ENCODE measurements at places on chromosomes 4 and X. TPM values are rescaled to one million over a fixed set of nuclear protein-coding genes. Genes with fewer than 3 reads are reported as not detected.

GRCh38 chr4:147533331-147533730, 52.4 kb downstream of the EDNRA start:
- DNase-seq: no peak
- no peak overlapping the region for H3K4me3 ChIP-seq
- no peaks in the 10 kb centered on the region for H3K36me3 ChIP-seq
- H3K27me3 ChIP-seq: no peaks in the 10 kb centered on the region
- H3K4me1 ChIP-seq: no peaks in the 10 kb centered on the region

GRCh38 chrX:136034668-136035067, 49.4 kb downstream of the SLC9A6 start:
- no peak for DNase-seq
- peaks cover 8% of the 10 kb centered on the region for H3K4me1 ChIP-seq
- H3K27ac ChIP-seq: peak overlapping the region; percentile 84
- no peak overlapping the region for H3K4me3 ChIP-seq

DNA sequence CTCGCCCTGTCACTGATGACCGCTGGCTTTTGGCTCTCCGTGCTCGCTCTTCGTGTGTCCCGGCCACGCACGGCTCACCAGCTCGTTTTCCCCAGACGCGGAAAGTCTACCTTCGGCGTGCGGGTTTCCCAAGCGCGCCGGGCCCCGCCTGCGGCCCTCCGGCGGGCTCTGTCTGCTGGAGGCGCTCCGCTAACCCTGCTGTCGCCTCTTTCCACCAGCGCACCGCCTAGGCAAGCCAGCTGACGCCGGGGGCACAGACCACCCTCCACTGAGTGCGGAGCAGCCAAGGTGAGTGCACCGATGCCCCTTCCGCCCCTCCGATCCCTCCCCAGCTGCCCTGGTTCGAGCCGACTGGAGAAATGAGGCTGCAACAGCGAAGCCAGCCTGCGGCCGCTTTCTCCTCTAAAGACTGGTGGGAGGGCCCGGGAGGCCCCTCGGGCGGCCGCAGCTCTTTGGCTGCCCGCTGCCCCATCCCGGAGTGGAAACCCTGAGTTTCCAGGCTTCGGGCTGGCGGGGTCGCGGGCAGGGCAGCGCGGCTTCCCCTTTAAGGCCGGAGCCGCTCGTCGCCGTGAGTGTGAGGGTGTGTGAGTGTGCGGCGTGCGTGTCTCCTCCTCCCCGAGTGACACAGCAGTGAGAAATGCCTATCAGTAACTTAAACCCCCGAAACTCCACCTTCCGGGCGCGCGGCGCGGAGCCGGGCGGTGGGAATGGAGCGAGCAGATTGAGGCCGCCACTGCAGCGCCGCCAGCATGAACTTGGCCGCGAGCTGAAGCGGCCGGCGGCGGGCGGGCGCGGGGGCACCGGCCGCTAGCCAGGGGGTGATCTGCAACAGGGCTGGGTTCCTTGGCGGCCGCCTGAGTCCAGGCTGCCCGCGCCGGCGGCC, at the start of gene MAMLD1:
MAMLD1 (plus strand) TSS at position 719 of the 883 bp plus-strand sequence. CDS start 82,200 bp downstream, outside the sequence.
- H3K27ac ChIP-seq: peak within 1 kb of the TSS; percentile 86
- H3K27me3 ChIP-seq: peaks cover 34% of the 10 kb centered on the region
- peak within 1 kb of the TSS; percentile 44 for H3K4me3 ChIP-seq
- no peaks in the 10 kb centered on the region for H3K36me3 ChIP-seq
- peaks cover 28% of the 10 kb centered on the region for H3K4me1 ChIP-seq

DNA sequence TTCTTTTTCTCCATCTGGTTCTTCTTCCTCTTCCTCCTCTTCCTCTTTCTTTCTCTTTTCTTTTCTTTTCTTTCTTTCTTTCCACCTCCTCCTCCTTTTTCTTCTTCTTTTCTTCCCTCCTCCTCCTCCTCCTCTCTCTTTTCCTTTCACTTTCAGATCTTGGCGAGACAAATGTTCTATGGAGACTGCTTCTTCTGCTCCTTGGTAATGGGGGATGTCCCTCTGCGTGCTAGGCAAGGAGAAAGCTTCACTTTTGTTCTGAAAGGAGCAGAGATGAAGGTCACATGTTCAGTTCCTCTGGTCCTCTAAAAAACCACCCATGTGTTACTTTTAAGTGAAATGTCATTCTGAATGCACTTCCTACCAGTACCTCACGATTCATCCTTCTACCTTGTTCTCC, 33.2 kb downstream of the NBDY start:
- H3K4me1 ChIP-seq: peaks cover 9% of the 10 kb centered on the region
- DNase-seq: no peak
- H3K27ac ChIP-seq: no peak overlapping the region
- no peaks in the 10 kb centered on the region for H3K36me3 ChIP-seq
- H3K27me3 ChIP-seq: no peaks in the 10 kb centered on the region
- no peak overlapping the region for H3K4me3 ChIP-seq

BRS3 gene
- not detected for total RNA-seq

FDCSP gene
- not detected for total RNA-seq

DNA sequence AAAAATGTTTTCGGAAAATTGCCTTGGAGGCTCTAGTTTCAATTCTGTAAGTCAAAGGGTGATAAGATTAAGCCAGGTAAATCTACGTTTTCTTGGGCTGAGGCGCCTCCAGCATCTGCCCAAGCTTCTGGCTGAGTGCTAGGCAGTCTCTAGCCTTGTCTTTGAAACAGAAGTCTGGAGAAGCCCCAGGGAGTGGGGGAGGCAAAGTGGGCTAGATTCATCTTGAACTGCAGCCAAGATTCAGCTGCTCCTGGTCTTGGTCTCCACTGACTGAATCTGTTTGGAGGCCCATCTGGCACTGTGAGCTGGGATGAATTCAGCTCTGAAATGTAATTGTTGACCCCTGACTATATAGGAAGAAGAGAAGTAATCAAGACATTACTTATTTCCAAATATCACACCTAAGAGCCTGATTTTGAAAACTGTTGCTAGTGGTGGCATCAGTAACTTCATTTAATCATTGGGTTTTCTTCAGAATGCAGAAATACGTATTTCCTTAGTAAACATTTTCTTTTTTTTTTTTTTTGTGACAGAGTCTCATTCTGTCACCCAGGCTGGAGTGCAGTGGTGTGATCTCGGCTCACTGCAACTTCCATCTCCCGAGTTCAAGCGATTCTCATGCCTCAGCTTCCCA, 187.3 kb upstream of the LEF1 start:
- no peaks in the 10 kb centered on the region for H3K36me3 ChIP-seq
- H3K27me3 ChIP-seq: no peaks in the 10 kb centered on the region
- H3K4me1 ChIP-seq: no peaks in the 10 kb centered on the region
- no peak overlapping the region for H3K27ac ChIP-seq

DNA sequence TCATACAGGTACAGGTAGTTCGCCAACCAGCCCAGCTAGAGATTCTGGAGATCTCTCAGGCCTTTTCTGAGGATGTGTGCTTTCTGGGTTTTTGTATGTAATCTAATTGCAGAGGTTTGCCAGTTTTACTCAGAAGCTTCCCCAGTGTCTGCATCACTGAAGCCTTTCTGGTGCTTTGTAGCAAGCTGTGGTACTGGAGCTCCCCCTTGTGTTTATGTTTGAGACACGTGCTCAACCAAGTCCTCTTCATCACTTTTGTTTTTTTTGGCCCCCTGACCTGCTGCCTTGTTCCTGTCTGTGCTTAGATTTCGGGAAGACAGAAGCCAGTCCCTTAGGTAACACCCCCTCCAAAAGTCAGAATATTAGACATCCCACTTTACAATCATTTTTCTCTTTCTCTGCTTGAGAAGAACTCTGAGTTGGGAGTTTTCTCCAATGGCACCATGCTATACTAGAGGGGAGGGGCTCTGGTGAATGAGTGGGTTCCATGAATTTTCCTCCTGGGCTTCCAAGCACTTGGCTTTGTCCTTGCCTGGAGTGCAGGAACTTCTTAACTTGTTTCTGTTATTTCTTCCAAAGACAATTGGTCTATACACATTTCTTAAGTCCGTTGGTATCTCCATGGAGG, 128.4 kb upstream of the TBC1D9 start:
- no peak overlapping the region for H3K27ac ChIP-seq
- H3K27me3 ChIP-seq: no peaks in the 10 kb centered on the region
- DNase-seq: peak; percentile 43
- no peaks in the 10 kb centered on the region for H3K36me3 ChIP-seq

- DNase-seq: peak; percentile 64
- H3K4me1 ChIP-seq: no peaks in the 10 kb centered on the region
- H3K36me3 ChIP-seq: no peaks in the 10 kb centered on the region
- H3K27me3 ChIP-seq: no peaks in the 10 kb centered on the region
Observed at GRCh38 chrX:48945517-48946348, 11.7 kb downstream of the OTUD5 start.

DNA sequence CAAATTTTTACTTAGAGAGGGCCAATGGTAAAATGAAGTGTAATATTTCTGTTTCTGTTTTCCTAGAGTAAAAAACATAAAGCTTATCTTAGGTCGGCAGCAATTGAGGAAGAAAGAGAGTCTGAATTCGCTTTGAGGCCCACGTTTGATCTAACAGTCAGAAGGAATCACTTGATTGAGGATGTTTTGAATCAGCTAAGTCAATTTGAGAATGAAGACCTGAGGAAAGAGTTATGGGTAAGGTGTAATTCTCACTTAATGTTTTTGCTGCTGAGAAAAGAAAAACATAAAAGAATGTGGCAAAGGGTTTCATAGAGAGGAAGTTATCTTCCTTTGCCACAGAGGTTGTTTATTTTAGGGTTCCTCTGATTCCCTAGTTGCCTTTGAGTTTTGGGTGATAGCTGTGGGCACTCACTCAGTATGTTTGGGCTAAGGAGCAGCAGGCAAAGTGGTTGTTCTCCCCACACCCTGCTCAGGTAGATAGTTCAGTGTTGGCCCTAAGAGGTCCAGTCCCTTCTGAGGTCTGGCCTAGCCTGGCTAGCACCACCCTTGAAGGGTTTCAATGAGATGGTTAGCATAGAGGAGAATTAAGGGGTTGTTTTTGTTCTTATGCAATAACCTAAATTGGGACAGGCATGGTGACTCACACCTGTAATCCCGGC, 32.3 kb downstream of the HERC5 start:
- H3K4me3 ChIP-seq: no peak overlapping the region
- no peaks in the 10 kb centered on the region for H3K36me3 ChIP-seq
- no peaks in the 10 kb centered on the region for H3K27me3 ChIP-seq
- H3K4me1 ChIP-seq: no peaks in the 10 kb centered on the region

GRCh38 chr4:176198316-176198903, 3.0 kb upstream of the SPATA4 start:
- peaks cover 15% of the 10 kb centered on the region for H3K4me1 ChIP-seq
- no peaks in the 10 kb centered on the region for H3K36me3 ChIP-seq
- no peak overlapping the region for H3K27ac ChIP-seq
- no peaks in the 10 kb centered on the region for H3K27me3 ChIP-seq
- H3K4me3 ChIP-seq: no peak overlapping the region

- H3K4me3 ChIP-seq: no peak overlapping the region
- DNase-seq: no peak
- H3K27me3 ChIP-seq: no peaks in the 10 kb centered on the region
- no peaks in the 10 kb centered on the region for H3K4me1 ChIP-seq
Observed at GRCh38 chr4:144507311-144508101, 138.4 kb upstream of the HHIP start.

Measured in transverse colon (tissue), 4 donors.